ENCODE measurements at places on chromosomes 16 and 17.

- DNase-seq, result no peak
Observed at GRCh38 chr16:12345349-12345748, 368.8 kb downstream of the SNX29 start.

- no peak for DNase-seq
Observed at GRCh38 chr16:11725457-11725856, 17.2 kb downstream of the TXNDC11 start.

- DNase-seq, result no peak
Observed at GRCh38 chr17:74953134-74953687, 17.5 kb downstream of the OTOP3 start.

DNA sequence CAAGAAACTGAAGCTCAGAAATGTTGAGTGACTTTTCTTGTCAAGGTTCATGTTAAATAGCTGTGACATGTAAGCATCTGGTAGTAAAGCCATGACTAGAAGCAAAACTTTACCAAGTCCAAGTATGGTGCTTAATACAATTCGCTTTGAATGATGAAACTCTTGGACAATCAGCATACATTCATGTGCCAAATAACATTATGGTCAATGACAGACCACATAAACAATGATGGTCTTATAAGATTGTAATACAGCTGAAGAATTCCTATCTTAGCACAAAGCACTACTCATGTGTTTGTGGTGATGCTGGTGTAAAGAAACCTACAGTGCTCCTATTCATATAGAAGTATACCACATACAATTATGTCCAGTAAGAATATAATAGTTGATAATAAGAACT is 97.1 kb upstream of the RPRML start:
- no peak for DNase-seq

DNA sequence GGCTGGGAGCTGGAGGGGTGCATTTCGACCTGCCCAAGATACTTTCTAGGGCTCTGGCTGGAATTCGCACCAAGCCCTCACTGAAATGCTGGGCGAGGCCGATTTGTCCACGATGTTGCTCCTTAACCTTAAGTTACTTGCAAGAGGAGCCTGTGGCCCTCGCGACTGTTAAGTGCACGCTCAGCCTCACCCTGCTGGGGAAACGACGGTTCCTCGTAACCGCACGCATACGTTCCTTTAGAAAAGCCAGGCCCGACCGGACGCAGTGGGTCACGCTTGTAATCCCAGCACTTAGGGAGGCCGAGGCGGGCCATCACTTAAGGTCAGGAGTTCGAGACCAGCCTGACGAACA is 607 bp upstream of the NCOR1 start:
- DNase-seq, result peak; percentile 32

- no peak for DNase-seq
Observed at GRCh38 chr17:68035131-68035522, 408 bp upstream of the KPNA2 start.

GRCh38 chr17:65459677-65460347 is 101.6 kb downstream of the AXIN2 start:
- no peak for DNase-seq

GRCh38 chr16:4790261-4790660 is 2.1 kb upstream of the SEPTIN12 start:
- DNase-seq, result no peak

- DNase-seq, result no peak
Observed at GRCh38 chr17:46719891-46720290, 98.6 kb downstream of the WNT3 start.

GRCh38 chr16:84566545-84567257 is 51.2 kb downstream of the COTL1 start:
- no peak for DNase-seq

DNA sequence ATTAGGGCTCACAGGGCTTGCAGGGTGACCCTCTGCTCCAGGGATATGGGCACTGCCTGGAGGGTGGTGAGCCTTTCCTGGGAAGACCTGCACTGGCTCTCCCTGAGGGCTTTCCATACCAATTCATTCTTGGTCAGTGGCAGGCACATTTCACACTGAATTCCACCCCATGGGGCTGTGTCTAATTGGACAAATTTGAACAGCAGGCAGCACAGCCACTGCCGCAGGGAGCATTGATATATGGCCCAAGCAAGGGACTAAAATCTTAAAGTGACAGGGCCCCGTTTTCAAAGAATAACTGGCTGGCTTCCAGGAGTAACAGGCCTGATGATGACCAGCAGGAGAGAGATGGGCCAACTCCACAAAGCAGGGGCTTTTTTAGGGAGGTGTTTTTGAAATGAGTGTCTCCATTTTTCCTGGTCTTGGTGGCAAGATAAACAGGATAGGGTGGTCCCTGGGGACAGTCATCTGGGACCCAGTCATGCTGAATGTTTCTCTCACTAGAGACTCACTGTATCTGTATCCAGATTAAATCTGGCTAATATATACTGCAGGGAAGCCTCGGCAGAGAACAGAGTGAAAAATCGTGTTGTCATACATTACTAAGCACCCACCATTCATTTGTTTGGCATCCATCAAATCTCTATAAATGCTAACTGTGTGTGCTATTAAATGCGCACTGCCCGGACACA is 74.1 kb upstream of the TBX2 start:
- DNase-seq, result no peak

DNA sequence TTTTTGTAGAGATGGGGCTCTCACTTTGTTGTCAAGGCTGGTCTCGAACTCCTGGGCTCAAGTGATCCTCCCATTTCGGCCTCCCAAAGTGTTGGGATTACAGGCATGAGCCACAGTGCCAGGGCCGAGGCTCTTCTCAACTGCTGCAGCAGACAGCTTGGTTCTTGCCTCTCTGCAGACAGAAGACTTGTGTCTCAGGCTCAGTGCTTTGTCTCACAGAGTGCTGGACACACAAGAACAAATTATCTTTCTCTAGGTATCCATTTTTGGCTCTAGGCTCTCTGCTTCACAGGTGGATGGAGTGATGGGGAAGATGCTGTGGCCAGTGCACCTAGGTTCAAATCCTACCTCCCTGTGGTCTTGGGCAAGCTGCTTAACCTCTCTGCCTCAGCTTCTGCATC is 80.8 kb upstream of the RNU2-1 start:
- DNase-seq, result no peak

DNA sequence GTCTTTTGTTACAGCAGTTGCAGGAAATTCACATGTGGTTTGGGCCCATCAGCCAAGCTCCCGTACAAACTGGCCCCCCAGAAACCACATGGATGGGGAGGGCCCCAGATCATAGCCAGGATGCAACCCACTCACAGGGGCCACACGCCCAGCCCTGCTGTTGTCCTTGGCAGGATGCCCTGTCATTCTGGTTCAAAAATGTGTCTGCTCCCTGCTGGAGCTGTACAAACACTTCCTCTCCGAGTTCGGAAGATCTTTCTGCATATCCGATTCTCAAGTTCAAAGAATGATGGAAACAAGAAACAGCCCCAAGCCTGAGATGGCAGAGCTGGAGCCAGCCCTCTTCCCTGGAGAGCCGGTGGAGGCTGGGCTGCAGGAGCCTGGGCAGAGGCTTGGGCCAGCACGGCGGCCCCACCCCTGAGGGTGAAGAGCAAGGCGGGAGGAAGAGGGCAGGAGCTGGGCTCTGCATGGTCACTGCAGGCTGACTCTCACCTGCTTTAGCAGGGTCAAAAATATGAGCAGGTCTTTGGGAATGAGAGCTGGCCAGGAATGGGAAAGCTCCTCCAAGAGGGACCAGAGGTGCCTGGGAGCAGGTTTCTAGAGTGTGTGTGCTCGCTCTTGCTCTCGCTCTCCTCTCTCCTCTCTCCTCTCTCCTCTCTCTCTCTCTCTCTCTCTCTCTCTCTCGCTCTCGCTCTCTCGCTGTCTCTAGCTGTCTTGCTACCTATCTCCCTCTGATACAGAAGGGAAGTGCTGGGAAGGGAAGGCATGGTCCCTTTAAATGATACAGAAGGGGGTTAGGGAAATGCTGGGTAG is 34.7 kb upstream of the ENPP7 start:
- no peak for DNase-seq

DNA sequence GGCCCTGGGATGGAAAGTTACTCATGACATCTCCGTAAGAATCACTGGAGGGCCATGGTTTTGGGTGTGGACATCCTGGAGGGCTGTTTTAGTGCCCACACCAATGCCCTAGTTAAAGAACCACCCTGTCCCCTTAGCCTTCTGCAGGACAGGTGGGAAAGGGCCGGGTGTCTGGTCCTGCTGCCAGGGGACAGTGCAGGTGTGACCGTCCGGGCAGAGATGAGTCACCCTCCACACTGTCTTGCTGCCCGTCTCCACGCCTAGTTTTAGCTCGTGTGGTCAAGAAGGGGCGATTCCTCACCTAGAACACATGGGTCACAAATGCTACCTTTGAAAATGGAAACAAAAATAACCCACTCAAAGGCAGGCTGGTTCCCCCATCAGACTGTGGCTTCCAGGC is 17.0 kb downstream of the CEP295NL start:
- no peak for DNase-seq

DNA sequence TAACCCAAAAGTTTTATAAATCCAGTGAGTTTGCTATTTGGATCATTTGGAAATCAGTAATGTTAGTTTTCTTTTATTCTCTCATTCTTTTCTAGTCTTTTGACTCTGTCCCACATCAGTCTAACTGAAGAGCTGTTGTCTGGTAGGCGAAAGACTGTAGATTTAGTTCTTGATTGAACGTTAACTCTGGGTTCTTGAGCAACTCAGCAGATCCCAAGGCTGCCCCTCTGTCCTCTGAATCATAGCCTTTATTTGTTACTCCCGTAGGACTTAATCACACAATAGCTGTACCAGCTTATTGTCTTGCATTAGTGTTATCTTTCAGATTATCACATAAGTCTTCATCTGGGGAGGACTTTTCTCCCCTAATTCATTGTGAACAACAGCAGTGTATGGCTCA is 119.3 kb upstream of the TOM1L1 start:
- DNase-seq, result no peak

DNA sequence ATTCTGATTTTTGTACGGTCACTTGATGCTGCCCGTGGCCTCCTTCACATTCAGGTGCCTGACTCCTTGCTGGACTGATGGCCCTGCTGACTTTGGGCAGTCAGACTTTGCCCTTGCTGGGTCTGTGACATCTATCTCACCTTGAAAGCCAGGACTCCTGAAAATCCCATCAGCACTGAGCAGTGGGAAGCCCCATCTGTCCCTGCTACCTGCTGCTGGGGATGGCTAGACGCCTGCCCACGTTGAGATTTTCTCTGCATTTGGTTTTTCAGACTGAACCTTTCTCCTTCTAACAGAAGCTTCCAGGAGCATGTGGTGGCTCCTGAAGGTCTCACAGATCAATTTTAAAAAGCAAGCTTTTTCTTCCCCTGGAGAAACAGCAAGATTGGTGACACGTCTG is 10.2 kb upstream of the ZNF18 start:
- DNase-seq, result no peak

DNA sequence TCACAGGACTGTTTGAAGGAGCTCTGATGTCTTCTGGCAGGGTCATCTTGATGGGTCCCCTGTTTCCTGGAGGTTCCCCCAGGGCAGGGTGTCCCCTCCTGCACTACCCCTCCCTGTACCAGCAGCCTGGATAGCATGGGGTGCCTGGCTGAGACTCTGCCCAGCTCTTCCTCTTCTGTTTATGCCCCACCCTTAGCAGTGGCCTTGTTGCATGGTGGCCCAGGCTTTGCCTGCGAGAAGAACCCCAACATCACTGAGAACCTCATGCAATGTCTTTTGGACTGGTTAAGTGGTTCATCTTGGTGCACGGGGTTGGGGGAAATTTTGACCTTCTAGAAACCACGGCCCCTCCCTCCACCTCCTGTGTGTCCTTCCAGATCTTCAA is 121.8 kb downstream of the IRX3 start:
- DNase-seq, result no peak

- DNase-seq, result no peak
Observed at GRCh38 chr16:67277999-67278772, 1.1 kb upstream of the PLEKHG4 start.

DNA sequence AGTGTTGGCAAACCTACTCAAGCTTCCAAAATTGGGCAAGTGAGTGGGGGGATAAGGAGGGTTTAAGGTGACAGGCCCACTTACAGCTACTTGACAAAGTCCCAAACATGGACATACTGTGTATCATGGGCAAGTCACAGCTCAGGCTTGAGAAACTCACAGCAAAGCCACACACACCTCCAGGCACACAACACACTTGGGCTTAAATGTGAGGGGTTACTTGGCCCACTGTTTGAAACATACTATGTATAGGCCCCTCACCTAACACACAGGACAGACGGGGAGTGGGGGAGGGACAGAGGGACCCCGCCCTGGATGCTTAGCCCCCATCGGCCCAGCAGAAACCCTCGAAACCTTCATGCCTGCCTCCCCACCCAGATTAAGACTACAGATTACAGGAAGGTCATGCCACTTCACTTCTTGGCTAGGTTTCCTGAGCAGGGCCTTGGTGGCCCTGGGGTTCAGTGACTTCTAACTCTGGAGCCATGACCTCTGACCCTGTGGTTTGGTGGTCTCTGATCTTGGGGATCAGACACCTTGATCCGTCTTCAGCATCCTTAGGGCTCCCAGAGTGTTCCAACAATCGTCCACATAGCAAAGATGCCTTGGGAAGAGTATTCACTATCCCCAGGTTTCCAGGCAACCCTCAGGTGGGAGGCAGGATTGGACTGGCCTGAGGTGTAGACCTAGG is 2.3 kb upstream of the SAMD14 start:
- DNase-seq, result no peak

- DNase-seq, result no peak
Observed at GRCh38 chr16:54397190-54397835, 110.7 kb upstream of the IRX3 start.

GRCh38 chr17:48883171-48883570 is 9.4 kb upstream of the ATP5MC1 start:
- DNase-seq, result no peak

- no peak for DNase-seq
Observed at GRCh38 chr17:39981207-39981741, 667 bp downstream of the PSMD3 start.

GRCh38 chr16:27429330-27429871 is 27.4 kb downstream of the IL21R start:
- DNase-seq, result no peak

GRCh38 chr17:49195751-49196150 is 14.6 kb downstream of the GNGT2 start:
- no peak for DNase-seq

- DNase-seq, result no peak
Observed at GRCh38 chr16:22239131-22239805, 33.2 kb downstream of the EEF2K start.

DNA sequence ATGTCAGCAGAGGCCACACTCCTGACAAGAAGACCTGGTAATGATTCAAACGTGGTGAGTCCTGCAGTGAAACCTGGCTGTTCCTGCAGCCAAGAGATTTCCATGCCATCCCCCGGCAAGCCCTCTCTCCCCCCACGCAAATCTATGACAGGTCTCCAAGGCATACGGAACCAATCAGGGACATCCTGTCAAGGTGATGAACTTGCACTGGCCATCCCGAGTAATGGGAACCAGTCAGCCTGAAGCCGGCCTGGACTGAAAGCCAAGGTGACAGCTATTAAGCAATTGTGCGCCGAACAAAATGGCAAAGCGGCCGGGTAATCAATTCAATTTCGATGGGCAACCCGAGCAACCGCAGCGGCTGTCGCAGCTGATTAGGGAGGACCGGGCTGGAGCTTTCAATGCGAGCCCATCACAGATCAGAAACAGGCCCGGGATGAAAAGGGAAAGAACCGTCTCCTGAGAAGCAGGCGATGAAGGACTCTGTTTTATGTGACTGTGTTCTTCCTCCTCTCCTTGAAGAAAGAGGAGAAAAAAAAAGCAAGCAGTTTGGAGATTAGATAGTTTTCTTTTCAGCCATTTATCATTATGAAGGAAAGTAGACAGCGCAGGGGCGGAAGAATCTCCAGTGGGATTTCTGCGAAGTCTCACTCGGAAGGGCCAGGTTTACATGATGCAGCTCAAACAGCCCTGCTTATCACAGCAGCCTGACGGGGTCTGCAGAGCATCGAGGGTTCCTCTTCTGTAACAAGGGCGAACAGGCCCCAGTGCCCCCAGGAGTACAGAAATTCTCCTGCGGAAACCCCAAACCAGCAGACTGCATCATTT is 35.2 kb downstream of the TBX4 start:
- no peak for DNase-seq
